ENCODE measurements at places on chromosomes 5 and 9.

- no peak for DNase-seq
Measured at GRCh38 chr5:172542651-172543131, 88.4 kb upstream of the SH3PXD2B start.

GRCh38 chr5:101679816-101680215 lies 616.3 kb downstream of the SLCO4C1 start:
- no peak for DNase-seq

GRCh38 chr5:61686491-61687257 lies 354.6 kb downstream of the ZSWIM6 start:
- DNase-seq: no peak

DNA sequence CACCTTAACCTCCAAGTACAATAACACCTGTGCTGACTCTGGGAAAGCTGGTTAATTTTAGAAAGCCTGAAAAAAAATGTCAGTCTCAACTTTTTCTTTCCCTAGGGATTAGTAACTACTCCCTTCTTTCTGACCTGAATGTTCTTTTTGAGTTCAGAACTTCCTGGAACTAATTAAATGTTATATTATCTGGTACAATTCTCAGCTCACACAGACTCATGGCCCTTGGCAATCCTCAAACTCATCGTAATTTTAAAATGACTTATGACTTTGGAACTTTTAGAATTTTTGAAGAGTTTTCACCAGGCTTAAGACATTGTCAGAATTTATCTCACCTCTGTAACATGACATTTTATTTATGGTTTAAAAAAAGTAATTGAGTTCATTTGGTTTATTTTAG lies 315.0 kb downstream of the FER start:
- no peak for DNase-seq

GRCh38 chr5:60470881-60471280 lies 229.1 kb downstream of the DEPDC1B start:
- no peak for DNase-seq

DNA sequence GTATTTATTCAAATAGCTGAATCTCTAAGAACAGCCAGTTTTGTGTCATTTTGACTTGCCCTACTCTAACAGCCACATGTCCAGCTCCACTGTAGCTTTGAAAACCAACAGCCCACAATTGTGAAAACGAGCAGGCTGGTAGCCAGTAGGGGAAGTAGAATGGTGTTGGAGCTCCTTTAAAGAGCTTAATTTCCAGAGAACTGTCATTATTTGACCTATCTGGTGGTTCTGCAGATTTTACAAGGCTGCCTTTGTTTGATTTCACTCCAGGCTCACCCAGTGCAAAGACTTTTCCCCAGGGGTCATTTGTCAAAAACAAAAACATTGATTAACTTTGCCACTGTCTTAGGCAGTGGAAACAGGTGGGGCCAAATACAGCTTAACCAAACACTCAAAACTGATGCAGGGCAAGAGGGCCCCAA lies 3.2 kb upstream of the PJA2 start:
- peak; percentile 47 for DNase-seq

DNA sequence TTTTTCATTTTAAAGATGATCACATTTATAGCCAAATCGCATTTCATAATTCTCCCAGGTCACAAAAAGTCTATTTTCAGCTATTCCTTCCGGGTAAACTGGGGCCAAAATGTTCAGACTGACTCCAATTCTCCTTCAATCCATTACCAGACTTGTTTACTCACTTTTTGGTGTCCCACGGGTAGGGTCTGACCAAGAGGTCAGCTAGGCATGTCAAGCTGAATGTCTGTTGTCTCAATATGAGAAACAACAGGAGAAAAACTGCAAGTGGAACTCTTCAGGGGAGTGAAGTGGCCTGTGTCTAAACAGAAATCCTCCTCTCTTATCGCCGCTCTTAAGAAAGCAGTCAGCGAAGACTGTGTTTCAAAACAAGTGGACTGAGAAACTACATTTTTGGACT lies 171.3 kb downstream of the APBA1 start:
- no peak for DNase-seq
